ENCODE measurements at places on chromosomes 5 and 9. TPM values are rescaled to one million over a fixed set of nuclear protein-coding genes. Genes with fewer than 3 reads are reported as not detected.

- no peak for DNase-seq
These were observed 75.6 kb upstream of the SPRY4 start for GRCh38 chr5:142400415-142400814.

The CNTNAP3B gene
- 60.5 TPM for total RNA-seq

GRCh38 chr9:37340961-37341360, 81.5 kb upstream of the GRHPR start:
- no peak for DNase-seq

The CD180 gene
- total RNA-seq = 0.42 TPM

GRCh38 chr9:125649826-125650225, 57.2 kb downstream of the MAPKAP1 start:
- no peak for DNase-seq

DNA sequence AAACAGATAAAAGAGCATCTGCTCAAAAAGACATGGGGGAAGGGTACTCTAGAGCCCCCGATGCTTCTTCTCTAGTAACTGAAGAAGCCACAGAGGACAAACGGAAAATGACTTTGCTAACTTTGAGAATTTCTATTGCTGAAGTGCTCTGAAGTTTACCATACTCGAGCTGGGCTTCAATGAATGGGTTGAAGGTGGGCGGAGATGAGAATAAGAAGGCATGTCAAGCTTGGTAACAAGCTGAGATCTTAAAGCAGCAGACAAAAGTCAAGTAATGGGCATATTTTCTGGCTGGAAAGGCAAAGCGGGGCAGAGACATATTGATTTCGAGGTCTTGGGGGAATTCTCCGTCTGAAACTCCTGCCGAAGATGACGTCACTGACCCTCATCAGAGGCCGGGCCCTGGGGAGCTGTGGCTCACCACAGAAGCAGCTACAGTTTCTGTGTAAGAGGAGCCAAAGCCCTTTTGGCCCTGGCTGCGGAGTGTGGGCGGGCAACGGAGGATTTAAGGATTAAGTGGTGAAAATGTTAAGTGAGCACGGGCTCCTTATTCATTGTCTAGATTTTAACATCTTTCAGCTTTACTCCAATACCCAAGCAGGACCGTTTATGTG, 115.8 kb upstream of the SLIT3 start:
- DNase-seq = no peak

DNA sequence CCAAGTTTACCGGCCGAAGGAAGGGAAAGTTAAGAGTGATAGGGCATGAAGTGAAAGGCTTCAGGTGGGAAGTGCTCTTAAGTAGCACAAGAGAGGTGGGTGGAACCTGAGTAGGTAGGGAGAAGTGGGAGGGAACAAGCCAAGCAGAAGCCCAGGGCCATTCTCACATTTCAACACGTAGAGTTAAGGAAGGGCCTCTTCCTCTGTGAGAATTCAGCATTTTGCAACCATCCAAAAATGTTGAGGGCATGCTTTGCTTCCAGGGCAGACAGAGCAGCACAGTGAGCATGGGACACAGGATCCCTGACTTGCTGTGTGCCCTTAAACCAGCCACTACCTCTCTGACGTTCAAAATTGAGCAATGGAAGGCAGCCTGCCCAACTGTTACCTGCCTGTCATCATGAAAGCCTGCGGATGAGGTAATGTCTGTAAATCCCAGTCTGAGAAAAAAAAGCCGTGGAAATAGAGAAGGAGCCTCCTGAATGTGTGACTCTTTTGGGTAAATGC, 3.3 kb downstream of the CYFIP2 start:
- no peak for DNase-seq

GRCh38 chr5:6432206-6432605, 16.5 kb upstream of the UBE2QL1 start:
- DNase-seq = no peak

GRCh38 chr5:54844905-54845566, 140.4 kb downstream of the ESM1 start:
- DNase-seq = no peak

GRCh38 chr5:110925398-110925797, 146.1 kb upstream of the TSLP start:
- no peak for DNase-seq

DNA sequence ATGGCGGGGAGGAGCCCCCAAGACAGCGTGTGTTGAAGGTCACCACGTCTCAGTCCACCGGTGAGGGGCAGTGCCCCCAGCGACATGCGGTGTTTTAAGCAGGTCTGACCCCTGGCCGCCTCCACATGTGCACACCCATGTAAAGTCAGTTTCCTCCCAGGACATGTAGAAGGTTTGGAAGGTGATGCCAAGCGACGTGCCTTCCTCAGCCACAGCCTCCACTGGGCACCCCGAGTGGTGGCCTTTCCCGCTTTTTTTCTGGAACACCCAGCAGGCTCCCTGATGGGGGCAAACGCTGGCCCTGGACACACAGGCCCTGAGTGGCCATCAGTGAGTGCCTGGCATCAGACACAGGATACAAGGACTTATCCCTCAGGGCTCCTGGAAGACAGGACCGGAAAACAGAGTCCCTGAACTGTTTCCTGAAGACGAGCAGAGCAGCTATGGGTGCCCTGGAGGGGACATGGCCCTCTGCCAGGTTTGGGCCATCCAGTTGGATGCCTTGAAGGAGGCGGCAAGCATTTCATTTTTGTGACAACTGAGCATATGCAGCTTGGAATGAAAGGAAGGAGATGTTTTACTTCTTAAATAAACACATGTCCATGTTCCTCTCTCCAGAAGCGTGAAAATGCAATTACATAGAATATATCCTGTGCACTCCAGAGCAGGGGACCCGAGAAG, 275.8 kb upstream of the IRX2 start:
- no peak for DNase-seq

DNA sequence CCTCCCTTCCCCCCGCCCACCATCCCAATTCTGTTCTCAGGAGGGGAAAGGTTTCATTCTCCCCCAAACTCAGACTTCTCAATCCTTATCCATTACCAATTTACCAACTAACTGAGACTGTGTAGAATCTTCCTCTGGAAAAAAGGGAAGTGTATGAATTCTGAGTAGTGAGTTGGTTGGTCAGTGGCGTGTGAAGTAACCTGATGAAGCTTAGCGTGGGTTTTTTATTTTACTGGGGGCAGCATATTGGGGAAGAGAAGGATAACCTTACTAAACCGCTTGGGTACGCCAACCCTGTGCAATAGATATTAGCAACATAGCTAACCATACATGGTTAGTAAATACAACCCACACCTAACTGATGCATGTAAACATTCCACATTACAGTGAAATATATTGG, 1.1 kb upstream of the DNAJC21 start:
- DNase-seq = no peak

- DNase-seq = no peak
These were observed 62.5 kb upstream of the PLPP1 start for GRCh38 chr5:55597014-55597981.

DNA sequence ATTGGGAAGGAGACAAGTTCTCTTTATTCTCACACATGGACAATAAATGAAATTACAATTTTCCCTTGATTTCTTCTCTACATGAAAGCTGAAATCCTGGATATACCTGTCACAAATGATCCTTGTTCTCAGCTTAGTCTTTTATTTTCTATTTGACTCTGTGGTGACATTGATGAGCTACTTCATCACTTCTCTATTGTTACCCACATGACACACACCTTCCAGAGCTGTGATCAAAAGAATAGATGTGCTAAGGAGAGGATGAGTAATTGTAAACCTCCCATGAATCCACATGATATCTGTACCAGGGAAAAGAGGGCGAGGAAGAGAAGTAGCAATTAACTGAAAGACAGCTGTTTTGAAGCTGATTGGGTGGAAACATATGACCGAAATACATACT, 102.0 kb downstream of the CAVIN4 start:
- DNase-seq = no peak

DNA sequence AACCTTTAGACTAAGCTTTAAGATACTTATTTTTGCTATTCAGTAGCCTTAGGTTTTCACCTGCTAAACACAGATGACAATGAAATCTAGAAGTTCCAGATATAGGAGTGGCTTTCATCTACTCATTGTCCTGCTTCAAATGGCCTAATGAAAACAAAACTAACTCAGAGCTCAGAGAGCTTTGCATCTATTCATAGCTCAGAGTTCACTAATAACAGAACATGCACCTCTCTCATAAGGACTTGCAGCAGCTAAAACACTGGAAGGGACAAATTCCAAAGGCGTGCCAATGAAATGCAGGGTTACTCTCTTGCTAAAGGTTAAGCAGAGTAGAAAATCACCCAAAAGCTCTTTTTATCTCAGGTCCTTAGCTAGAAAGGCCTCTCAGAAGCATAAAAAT, 29.0 kb downstream of the SLC31A2 start:
- DNase-seq = peak; percentile 7

The ST6GALNAC4 gene
- total RNA-seq = 31.1 TPM

All from esophagus muscularis mucosa (tissue), 4 donors.